ENCODE measurements at places on chromosomes 5 and 9.

DNA sequence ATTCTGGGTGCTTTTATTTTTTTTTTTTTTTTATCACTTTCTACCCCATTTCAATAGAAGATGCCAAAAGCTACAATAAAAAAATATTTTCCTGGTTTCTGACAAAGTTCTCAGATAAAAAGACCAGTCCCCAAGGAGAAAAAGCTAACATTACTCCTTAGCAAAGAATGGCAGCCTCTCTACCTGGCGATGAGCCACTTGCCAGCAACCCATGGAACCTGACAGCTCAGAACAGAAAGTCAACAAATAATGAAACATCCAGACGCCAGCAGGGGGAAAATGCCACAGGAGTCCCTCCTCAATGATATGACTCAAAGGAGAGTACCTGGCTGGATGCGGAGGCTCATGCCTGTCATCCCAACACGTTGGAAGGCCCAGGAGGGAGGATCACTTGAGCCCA is 123.2 kb downstream of the MYO10 start:
- DNase-seq: no peak

DNA sequence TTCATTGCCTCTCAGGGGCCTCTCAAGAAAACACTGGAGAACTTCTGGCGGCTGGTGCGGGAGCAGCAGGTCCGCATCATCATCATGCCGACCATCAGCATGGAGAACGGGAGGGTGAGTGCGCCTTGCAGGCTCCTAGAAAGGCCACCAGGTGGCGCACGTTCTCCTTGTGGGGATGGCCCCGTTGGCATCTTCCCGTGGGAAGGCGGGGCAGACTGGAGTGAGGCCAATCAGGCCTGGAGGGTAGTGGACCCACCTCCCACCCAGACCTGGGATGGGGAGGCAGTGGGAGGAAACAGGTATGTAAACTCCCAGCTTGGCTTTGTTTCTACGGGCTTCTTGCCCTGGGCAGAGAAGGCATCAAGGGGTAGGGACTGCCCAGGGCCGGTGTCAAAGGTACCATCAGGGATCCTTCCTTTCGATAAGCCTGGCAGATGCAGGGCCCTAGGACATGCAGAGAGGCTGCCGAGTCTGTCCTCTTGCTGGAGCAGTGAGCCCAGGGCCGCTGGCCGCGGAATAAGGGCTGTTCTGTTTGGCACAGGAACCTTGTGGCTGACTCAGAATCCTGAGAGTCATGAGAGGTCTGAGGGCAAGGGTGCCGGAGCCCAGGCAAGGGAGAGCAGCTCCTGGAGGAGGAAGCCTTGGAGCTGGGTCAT is 18.9 kb upstream of the SPTLC1 start:
- peak; percentile 69 for DNase-seq

DNA sequence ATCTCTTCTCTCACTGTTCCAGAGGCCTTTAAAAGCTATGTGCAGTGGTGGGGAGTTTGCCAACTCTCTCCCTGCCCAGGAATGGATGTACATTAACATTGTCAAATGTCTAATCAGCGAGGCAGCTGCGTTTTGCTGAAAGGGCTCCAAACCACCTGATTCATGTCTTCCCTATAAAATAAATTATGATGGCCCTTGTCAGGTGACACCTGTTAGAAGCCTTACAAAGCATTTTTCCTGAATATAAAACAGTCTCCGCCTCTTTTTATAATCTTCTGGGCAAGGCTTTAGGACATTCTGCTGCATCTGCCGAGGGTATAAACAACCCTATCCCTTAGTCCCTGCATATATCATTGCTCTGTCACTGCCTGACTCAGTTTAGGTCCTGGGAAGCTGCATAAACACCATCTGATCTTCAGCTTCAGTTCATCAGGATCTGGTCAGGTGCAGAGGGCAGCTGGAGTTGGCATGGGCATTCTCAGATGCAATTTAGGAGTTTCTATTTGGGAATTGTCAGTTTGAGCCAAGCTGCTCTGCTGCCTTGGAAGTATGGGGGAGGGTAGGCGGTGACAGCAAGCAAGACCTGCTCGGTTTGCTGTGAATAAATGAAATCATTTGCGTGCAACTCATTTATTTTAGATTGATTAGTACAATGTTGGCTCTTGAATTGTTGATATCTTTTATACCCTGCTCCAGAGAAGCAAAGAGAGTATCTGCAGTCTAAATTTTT is 103.5 kb downstream of the ACER2 start:
- no peak for DNase-seq

DNA sequence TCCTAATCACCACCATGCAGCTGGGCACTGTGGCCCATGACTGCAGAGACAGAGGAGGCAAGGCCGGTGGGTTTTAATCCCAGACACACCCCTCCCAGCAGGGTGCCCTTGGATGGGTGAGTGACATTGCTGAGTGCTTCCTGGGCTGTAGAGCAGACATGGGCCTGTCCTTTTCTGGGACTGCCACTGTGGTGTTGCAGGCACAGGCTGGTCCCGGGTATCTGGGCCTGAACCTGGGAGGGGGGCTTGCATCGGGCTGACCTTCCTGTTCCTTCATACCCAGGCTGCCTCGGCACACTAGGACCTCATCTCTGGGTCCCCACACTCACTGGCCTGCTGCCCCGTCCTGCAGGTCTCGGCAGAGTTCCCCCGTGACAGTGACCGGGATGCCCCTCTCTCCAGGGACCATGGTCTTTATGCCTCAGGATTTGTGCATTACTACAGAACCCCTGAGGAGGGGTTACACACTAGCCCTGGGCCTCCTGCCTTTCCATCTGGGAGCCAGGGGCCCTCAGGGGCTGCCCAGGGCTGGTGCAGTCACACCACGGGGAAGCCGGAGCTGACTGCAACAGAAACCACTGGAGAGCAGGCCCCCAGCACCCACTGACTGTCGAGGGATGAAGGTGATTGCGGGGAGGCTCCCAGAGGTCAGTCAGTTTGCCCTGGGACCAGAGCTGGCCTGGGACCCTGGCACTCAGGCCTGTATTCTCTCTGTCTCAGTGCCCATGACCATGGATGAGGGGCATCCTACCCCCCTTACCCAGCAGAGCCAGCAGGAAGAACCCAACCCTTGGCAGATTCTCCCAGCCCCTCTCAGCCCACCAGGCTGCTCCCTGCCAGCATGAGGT is 8.9 kb upstream of the SLC25A48 start:
- no peak for DNase-seq

GRCh38 chr5:108220834-108221233 is 161.1 kb downstream of the FBXL17 start:
- no peak for DNase-seq

DNA sequence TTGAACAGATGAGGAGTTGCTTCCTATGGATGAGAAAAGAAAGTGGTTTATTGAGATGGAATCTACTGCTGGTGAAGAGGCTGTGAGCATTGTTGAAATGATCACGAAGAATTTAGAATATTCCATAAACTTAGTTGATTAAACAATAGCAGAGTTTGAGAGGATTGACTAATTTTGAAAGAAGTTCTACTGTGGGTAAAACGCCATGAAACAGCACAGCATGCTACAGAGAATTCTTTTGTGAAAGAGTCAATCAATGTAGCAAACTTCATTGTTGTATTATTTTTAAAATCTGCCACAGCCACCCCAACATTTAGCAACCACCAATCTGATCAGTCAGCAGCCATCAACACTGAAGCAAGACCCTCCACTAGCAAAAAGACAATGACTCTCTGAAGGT is 309.1 kb downstream of the SPOCK1 start:
- DNase-seq: no peak

DNA sequence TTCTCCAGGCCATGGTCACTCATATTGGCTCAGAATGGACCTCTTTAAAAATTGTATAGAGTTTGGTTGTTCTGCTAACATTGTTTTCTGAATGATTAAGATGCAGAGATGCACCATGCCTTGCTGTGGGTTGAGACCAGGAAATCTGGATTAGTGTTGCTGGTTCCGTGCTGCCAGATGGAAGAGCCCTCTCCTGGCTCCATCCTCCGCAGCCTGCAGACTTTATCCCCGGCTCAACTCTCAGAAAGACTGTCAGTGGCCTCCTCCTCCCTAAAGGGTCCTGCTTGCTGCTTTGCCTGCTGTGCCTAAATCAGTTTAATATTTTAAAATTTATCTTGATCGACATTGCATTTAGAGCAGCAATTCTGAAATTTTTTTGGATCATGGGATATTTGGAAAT is 196.7 kb downstream of the TENT4A start:
- no peak for DNase-seq

DNA sequence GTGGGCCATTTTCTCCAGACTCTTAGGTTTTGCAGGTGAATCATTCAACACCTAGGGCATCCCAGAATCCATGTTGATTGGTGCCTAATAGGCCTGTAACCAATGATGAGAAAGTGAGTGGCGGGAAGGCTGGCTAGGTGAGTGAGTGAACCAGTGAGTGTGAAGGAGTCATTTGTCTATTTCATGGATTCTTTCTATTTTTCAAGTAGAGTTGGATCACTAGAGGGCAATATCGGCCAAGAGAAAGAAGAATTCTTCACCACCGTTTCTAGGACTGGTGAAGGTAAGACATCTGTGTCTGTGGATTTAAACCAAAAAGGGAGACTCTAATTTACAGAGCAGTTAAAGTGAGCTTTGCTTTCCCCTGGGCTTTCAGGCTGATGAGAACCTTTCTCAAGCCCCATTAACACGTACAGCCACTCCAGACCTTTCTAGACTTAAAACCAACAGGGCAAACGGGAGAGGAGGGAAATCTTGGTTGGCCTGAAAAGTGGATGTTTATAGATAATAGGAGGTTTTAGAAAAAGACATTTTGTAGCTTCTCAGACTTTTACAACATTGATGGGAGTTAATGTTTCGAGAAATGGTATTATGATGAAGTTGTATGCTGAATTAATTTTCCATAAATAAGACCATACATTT is 114.3 kb upstream of the IL12B start:
- DNase-seq: no peak

DNA sequence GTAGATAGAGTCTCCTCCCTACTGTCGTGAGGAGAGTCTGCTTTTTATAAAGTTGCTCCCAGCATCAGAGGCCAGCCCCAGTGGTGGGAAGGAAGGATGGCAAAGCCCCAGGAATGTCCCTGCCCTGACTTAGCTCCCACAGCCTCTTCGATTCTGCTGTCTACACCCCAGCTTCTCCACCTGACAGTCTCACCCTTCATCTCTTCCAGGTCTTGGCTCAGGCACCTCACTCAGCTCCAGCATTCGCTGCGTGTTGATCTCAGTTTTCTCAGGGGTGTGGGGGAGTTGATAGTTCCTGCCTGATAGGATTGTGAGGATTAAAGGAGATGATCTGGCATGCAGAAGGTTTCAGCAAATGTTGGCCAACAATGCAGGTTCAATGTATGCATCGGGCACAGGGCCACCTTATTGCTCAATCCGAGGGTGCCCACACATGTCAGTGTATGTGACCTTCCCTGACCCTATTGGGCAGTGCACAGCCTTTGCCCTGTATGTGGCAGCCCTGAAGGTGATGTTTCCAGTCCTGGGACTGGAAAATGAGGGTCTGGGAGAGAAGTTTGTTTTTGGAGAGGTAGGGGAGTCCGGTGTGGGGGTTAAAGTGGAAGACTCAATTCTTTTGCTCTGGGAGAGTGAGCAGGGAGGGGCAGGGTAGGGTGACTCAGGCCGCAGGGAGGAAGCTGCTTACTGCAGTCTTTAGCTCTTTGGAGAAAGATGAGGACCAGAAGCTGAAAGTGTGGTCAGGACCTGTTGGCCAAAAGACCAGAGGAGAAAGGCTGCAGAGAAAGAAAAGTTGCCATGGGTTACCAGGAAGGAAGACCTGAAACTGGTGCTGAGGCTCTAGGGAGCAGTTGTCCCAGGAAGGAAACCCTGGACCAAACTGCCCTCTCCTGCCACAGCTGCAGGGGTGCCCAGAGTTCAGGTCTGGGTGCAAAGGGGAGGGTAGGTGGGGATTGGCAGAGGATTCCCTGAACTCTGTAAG is 153.2 kb downstream of the MACROH2A1 start:
- no peak for DNase-seq

DNA sequence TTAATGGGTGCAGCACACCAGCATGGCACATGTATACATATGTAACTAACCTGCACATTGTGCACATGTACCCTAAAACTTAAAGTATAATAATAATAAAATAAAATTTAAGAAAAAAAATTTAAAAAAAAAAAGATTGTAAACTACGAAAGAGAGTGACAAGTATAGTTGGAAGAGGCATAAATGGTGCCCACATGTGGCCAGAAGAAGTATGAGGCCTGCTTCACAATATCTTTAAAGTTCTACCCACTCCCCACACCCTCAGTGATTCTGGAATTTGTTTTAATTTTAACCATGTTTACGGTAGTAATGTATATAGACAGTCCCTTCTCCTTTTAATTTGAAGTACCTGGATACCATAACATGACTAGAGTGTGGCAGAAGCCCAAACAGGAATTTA is 172.7 kb downstream of the CHSY3 start:
- no peak for DNase-seq

- DNase-seq: no peak
These were observed 259.7 kb upstream of the ZNF608 start for GRCh38 chr5:125006011-125006685.

GRCh38 chr5:96079075-96079474 is 117.4 kb upstream of the ELL2 start:
- DNase-seq: peak; percentile 36

GRCh38 chr5:74094096-74094781 is 468.2 kb downstream of the ARHGEF28 start:
- DNase-seq: no peak

DNA sequence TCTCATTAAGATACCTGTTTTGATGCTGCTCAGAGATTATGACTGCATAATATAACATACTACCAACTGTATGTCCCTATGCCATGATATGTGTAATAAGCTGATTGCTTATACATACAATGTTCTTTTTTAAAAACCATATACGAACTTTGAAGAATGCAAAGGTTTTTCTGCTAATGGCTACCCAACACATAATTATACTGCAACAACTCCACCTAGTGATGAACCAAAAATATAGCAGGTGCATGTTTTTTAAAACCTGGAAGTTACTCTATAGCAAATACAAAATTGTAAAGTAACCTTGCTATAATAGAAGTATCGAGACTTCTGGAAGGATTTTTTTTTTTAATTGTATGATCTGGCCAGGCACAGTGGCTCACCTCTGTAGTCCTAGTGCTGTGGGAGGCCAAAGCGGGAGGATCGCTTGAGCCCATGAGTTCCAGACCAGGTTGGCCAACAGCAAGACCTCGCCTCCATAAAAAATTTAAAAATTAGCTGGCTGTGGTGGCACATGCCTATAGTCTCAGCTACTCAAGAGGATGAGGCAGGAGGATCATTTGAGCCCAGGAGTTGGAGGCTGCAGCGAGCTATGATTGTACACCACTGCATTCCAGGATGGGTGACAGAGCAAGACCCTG is 49.1 kb downstream of the HOMER1 start:
- no peak for DNase-seq

- DNase-seq: no peak
These were observed 1.7 kb upstream of the AIF1L start for GRCh38 chr9:131094622-131095021.

DNA sequence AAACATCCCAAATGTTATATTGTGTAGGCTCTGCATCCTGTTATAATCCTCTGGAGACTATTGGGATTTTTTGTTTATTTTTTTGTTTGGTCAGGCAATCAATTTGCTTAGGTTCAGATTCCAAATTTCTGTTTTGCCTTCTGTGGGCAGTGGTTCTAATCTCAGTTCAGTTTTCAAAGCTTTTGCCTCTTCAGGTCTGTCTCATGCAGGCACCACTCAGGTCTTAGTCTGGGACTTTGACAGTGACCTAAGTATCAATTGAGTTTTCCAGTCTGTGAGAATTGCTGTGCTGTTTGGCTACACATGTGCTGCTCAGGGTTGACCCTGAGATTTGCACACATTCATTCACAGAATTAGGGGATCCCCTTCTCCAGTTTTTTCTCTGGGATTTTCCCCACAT is 14.1 kb downstream of the SNX2 start:
- DNase-seq: no peak

GRCh38 chr5:135242021-135242865 is 156.8 kb downstream of the MACROH2A1 start:
- no peak for DNase-seq

Data from stimulated activated CD4-positive, alpha-beta T cell treated with anti-CD3 and anti-CD28 coated beads, Interleukin-15, amount 100 ng/mL, for 48 hours (primary cell).